GM04503 (cell line): ENCODE measurements at places on chromosomes 5 and 9.

GRCh38 chr9:34802916-34803315 is 93.0 kb upstream of the CCL21 start:
- no peak for DNase-seq

DNA sequence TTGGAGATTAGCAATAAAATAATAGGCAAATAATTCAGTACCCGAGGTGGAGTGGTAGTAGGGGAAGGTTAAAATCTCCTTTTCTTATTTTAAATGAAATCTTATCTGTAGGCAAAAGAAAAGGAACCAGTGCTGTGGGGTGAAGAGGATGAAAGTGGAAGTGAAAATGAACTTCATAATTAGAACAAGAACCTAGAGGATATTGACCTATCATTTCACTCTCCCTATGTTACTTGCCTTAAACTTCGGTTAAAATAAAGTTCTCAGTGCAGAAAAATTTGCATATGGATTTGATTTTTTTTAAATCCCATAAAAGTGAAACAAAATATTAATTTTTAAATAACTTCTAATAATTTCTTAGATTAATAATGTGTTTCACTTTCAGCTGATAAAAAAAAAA is 1094.9 kb upstream of the C9orf72 start:
- no peak for DNase-seq

DNA sequence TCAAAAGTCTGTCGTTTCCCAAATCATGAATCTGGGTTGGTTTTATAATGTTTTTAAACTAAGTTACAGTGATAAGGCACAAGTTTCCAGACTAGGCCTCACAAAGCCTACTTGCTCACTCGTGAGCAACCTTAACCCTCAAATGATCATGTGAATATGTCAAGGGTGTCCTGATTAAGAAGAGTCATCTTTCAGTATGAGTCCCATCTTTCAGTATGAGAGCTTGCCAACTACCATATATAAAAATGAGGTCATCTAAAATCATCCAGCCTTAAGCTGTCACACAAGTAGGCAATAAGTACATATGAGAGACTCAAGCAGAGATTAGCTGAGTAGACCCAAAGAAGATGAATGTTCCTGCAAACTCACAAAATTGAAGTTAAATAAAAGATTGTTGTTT is 668.4 kb upstream of the FAM174A start:
- DNase-seq = no peak

- no peak for DNase-seq
These were observed 16.4 kb upstream of the GALNT10 start for GRCh38 chr5:154174091-154174490.

- no peak for DNase-seq
These were observed 141.7 kb downstream of the FGF1 start for GRCh38 chr5:142544071-142544753.

DNA sequence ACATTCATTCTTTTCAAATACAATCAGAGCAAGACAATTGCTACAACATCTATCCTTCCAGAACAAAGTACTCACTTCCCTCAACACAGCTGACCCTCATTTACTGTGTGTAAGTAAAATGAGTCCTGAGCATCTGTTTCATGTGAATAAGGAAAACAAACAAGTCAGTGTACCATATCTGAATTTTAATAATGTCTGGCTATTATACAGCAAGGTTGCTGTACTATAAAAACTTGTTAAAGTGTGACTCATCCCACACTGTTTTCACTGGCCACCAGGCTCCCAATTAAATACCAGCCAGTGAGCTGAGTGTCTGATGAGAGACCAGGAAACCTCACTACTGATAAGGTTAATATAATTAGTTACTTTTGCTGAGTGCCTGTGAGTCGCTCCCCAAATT is 339.8 kb downstream of the AGTPBP1 start:
- DNase-seq = no peak

DNA sequence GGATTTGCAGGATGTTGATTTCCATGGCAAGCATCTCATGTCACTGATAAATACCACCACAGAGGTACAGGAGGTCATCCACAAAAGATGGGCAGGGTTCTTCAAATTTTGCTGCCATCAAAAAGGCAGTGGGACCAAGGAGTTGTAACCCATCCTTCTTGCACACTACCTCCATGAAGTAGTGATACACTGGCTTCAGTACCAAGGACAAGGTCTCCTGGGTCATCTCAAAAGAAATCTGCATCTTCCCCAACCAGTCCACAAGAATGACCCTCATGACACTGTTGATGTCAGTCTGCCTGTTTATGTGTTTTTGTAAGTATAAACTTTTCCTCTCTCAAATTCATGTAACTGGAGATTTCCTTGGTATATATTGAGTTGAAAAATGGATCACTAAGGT is 298.2 kb downstream of the CDH9 start:
- no peak for DNase-seq

GRCh38 chr5:35815089-35815936 is 41.4 kb upstream of the IL7R start:
- no peak for DNase-seq

- no peak for DNase-seq
These were observed 149.7 kb downstream of the ESM1 start for GRCh38 chr5:54835647-54836046.

DNA sequence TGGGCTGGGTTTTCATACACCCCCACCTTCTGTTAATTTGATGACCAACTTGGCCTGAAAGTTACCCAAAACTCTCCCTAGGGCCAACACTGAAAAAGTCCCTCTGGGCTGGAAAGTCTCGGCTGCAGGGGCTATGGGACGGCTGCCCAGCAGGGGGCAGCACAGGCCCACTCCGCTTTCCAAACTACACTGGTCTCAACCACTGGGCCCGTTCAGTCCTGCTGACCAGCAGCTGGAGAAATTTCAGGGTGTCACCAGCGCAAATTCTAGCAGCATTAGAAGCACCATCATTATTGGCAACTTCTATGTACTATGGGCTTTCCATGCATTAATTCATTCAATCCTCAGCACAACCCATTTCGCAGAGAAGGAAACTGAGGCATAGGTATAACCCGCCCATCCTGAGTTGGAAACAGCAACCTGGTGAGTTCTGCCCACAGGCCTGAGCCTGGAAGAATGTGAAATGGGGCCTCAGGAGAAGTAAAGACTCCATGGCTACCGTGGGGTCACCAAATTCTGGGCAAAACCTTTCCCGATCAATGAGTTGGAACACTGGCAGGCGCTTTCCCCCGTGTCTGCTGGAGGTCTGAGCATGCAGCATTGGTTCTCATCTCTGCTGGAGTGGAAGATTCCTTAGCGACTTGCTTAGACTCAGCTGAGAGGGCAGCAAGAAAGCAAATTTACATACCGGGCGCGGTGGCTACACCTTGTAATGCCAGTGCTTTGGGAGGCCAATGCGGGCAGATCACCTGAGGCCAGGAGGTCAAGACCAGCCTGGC is 9.7 kb downstream of the ORM2 start:
- DNase-seq = no peak

DNA sequence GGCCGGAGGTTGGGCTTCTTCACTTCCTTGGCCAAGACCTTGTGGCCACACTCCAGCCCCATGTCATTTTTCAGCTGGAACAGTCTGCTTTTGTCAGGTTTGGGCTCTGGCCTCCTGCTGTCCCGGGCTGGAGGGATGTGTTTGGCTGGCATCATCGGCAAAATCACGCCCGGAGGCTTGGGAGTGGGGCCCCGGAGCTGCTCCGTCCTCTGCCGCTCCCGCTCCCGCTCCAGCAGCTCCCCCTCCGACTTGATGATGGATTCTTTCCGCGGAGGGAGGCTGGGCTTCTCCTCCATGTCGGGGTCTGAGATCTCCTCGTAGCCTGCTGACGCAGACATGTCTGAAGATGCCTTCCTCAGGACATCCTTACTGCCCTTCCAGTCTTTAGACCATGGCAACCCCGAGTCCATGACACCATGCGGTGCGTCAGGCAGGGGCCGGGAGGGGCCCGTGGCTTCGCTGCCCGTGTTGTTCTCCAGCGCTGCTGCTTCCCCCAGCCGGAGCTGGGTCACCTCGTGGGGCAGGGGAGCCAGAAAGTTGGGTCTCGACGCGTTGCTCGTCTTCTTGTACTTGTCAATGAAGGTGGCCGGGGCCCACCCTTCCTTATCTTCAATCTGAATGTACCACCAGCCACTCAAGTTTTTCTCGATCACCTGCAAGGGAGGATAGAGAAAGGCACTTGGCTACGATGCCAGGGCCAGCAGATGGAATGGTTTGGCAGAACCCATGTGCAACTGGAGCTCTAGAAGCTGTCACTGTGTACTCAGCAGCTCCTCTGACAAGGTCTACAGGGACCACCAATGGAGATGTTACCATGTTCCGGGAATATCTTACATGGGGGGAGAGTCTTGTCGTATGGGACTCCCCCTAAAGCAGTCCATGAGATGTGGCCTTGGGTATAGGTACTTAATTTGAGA is 56.0 kb upstream of the UBTD2 start:
- DNase-seq = no peak

DNA sequence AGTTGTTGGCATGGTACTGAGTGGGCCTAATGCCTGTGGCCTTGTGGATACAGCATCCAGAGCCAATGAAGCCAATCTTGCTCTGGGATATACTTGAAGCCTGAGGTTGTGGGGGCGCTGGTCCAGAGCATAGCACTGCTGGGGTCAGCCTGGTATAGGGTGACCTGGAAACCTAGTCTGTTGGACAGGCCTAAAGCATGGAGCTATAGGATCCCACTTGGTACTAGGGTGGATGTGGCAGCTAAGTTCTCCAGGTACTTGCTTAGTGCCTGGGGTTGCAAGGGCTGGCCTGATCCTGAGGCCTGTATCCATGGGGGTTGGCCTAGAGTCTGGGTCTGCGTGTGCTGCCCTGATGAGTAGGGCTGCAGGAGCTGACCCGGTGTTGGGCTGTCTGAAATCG is 1168.2 kb upstream of the C9orf72 start:
- DNase-seq = no peak
